ENCODE measurements at places on chromosomes 4 and X.

DNA sequence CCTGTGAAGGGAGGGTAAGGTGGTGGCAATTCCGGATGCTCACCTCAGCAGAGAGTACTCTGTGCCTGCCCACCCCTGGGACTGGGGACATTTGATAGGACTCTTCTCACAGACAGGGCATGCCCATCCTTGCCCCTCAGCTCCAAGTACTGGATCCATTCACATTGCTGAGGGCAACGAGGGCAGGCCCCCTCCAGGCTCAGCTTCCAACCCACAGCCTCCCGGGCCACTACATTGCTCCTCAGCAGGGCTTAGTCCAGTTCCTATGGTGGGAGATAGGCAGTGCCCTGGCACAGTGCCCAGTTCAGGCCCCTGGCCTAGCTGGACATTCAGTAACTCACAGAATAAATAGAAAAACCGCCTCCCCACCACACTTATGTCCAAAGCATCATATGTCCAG lies 15.1 kb upstream of the VSIG4 start:
- no peak for DNase-seq

DNA sequence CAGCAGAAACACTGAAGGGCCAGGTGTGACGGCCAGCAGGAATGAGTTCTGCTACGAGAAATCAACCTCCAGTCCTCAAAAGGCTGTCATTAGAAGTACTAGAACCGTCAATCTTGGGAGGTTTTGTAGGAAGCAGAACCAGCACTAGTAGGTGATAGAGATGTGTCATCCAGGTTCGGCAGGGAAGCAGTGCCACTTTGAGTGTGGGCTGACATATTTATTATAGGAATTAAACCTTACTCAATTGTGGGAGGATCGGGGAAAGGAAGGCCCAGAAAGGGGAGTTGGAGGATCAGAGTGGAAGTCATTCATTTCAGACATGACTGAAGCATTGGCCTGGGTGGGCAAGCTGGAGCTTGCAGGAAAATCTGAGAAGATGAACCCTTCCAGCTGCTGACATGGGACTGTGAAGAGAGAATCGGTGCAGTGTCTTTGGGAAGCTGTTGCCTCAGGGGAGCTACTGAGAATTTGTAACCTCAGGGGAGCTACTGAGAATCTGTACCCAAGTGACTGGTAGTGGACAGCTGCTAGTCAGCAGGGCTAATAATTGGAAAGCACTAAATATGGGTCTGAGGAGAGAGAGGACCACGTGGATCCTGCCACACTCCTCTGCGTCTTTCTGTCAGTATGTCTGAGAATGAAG lies 177.4 kb downstream of the SPRY1 start:
- no peak for DNase-seq

DNA sequence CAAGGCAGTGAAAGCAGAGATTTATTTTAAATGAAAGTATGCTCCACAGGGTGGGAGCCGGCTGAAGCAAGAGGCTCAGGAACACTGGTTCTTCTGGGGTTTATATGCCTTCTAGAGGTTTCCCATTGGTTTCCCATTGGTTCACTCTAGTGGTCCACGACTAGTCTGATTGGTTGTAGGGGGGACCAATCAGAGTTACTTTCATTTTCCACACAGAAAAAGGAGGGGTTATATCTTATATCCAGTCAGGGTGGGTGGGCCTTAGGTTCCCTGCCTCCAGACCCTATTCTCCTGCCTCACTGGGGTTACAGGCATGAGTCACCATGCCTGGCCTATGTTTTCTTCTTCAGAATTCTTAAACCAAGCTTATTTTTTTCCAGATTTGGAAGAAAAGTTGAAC lies 101.6 kb downstream of the KLHL8 start:
- DNase-seq, result no peak

DNA sequence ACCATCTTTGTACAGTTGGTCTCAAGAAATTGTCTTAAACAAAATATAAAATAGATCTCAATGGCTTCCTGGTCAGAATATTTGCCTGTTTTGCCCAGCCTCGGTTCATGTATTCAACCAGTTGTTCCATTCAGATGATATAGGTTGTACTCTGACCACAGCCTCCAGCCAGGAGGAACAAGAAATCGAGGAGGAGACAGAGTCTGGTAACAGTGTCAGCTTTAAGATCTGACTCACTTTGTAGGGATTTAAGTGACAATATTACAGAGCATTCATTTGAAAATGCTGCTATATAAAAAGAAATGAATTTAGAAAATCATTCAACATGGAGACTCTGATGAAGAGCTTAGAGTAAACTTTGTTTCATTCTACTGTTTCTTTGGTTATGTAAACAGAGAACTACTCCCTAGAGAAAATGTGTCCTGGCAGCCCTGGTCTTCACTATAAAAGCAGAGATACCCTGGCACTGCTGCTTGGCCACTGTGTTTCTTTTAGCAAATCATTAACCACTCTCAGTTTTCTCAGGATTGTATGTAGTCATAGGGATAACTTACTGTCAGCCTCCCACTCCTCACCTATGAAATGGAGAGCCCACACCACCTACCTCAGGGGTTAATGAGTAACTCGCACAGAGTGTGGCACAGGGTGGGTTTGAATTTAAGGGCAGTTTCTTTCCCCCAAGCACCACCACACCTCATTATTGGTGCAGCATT lies 53.5 kb downstream of the PAGE2 start:
- DNase-seq, result no peak

GRCh38 chr4:2062808-2063524 lies 3.8 kb downstream of the NAT8L start:
- no peak for DNase-seq

DNA sequence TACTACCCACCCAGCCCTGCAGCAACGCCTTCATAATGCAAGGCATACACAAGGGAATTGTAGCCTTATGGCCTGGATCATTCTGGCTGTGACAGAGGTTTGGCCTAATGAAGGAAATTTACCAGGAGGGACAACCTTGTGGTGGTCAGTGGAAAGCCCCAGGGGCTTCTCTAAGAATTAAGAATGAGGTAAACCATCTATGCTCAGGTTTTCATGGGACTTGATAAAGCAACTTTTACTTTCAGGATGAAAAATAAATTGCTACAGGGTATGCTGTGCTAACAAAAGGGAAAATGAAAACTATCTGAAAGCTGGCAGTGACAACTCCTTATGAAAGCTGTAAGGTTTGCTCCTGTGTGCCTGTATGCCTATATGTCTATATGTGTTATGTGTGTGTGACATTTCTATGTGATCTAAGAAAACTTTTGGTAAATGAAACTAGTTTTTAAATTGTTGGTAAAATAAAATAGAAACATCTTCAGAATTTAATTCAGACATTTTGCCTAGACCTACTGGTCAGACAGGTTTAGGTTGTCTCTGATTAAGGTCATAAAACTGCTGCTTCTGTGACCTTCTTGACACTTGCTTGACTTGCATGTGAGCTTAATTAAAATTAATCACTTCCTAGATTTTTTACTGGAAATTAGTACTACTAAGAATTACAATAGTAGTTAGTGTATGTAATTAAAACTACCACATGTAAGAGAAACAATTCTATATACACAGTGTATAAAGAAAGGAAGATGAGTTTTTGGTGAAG lies 19.9 kb upstream of the TXK start:
- no peak for DNase-seq

DNA sequence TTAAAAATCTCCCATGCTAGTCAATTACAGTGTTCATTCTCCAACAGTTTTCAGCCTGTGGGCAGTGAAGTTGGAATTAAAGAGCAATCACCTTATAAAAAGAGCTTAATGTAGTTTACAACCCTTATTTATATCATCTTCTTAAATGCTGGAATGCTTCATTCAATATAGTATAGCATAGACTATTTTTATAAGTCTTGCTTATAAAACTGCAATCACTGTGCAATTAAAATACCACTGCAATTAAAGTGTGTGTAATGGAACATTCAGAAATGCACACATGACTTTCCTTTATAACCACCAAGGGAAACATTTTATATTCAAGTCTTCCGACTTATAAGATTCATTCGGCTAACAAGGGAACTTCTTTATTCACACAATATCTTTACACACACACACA lies 16.4 kb upstream of the DCAF8L1 start:
- DNase-seq, result no peak

- DNase-seq, result no peak
Observed at GRCh38 chr4:109665783-109666485, 37.3 kb downstream of the CASP6 start.

DNA sequence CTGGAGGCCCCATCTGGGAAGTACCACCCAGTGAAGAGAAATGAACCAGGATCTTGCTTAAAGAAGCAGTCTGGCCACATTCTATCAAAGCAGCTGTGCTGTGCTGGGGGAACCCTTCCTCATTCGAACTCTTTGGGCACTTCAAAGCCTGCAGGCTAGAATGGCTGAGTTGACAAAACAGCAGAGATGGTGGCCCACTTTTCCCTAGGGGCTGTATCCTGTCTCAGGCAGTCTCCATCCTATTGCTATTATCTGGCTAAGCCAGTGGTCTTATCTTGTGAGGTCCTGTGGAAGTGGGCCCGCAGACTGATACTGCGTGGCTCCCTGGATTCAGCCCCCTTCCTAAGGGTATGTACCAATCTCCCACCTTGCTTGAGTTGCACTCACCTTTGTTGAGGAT lies 114.3 kb downstream of the VSIG4 start:
- DNase-seq, result no peak

DNA sequence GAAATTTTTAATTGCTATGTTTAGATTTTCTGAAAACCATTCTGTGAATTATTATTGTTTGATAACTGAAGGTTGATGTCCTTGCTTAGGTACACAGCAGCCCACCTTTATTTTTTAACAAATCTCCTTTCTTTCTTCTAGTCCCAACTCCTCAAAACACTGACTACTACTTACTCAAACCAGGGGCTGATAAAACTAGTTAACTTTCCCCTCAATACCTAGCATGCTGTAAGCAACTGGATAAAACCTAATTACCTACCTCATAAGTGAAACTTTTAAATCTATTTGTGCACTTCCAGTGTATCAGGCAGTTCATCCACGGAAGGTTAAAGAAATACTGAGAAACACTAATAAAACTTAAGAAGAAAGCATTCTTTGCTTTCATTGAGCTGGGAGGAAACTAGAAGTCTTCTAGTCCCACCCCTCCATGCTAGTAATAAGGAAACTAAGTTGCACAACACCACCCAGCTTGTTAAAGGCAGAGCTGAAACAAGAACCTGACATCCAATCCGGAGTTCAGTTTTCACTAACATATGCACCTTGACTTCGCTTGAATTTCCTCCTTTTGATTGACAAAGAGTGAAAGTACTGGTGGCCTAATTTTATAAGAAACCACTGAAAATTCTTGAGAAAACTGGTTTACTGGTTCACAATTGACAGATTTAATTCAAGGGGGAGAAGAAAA lies 180.2 kb upstream of the TET2 start:
- no peak for DNase-seq

GRCh38 chr4:155907556-155907955 lies 4.1 kb downstream of the TDO2 start:
- no peak for DNase-seq

GRCh38 chrX:149284616-149285015 lies 220.5 kb downstream of the IDS start:
- DNase-seq, result no peak

DNA sequence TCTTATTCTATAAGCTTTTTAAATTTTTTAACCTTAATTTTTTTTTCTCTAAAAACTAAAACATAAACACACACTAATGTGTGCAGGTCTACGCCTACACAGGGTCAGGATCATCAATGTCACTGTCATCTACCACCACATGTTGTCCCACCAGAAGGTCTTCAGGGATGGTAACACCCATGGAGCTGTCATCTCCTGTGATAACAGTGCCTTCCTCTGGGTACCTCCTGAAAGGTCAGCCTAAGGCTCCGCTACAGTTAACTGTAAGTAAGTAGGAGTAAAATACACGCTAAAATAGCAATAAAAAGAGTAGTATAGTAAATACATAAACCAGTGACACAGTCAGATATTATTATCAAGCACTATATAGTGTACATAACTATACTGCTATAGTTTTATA lies 45.9 kb upstream of the GPRIN3 start:
- DNase-seq, result no peak

DNA sequence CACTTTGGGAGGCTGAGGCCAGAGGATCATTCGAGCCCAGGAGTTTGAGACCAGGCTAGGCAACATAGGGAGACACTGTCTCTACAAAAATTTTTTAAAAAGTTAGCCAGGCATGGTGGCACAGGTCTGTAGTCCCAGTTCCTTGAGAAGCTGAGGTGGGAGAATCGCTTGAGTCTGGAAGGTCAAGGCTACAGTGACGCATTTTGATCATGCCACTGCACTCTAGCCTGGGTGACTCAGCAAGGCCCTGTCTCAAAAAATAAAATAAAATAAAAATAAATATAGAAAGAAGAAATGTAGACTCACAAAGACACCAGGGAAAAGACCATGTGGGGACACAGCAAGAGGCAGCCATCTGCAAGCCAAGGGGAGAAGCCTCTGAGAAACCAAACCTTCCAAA lies 42.3 kb upstream of the SLC7A3 start:
- DNase-seq, result no peak

GRCh38 chr4:140252141-140252741 lies 98.3 kb upstream of the MAML3 start:
- no peak for DNase-seq

GRCh38 chr4:53424280-53424679 lies 46.8 kb downstream of the FIP1L1 start:
- DNase-seq, result no peak

DNA sequence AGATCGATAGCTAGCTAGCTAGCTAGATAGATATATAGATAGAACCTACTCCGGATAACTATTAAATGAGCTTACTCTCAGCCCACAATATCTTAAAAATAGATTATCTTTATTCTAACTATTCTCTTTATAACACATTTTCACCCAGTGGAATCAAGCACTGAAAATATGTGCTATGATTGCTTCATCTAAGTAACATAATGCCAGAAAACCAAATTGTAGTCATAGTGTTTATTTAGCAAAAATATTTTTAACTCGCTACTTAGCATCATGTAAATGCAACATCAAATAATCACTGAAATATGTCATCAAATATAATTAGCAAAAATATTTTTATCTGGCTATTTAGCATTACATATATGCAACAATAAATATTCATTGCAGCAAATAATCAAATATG lies 1.5 kb downstream of the TMEM156 start:
- DNase-seq, result no peak

DNA sequence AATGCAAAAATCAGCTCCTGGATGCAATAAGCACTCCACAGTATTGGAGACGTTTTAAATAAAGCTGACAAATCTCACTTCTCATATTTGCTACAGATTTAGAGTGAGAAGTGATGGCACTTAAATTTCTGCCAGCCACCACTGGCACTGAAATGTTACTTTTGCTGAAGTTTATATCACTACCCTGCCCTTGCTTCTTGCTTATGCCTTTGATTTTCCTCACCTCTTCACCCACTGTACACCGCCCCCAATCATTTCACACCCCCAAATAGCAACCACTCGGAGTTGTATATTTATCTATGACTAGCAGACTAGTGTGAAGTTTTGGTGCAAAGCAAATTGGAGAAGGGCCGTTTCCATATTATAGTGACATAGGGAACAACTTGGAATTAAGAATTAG lies 19.9 kb upstream of the SLC7A11 start:
- DNase-seq, result no peak

GRCh38 chrX:44489515-44489914 lies 53.1 kb downstream of the FUNDC1 start:
- no peak for DNase-seq

- DNase-seq, result no peak
Observed at GRCh38 chr4:53781629-53782457, 190.6 kb upstream of the LNX1 start.

- DNase-seq, result no peak
Observed at GRCh38 chr4:37908488-37909331, 17.8 kb downstream of the TBC1D1 start.

GRCh38 chr4:101992446-101992845 lies 201.9 kb downstream of the BANK1 start:
- no peak for DNase-seq

Measured in stimulated activated CD8-positive, alpha-beta memory T cell treated with anti-CD3 and anti-CD28 coated beads, Interleukin-7, amount 100 ng/mL, for 24 hours (primary cell).